ENCODE measurements at places on chromosomes 1 and 21. TPM values are rescaled to one million over a fixed set of nuclear protein-coding genes. Genes with fewer than 3 reads are reported as not detected.

SON gene
- total RNA-seq: 98.8 TPM

TRAPPC3 gene
- total RNA-seq: 89.2 TPM

TNNI3K gene
- not detected for total RNA-seq

CDCA8 gene
- 44.5 TPM for total RNA-seq

OR2T35 gene
- not detected for total RNA-seq

OR2AK2 gene
- not detected for total RNA-seq

SH2D1B gene
- total RNA-seq: 0.23 TPM

CHI3L1 gene
- 0.24 TPM for total RNA-seq

A3GALT2 gene
- total RNA-seq: not detected

MROH9 gene
- not detected for total RNA-seq

LRRC53 gene
- not detected for total RNA-seq

PTGER3 gene
- not detected for total RNA-seq

SPOCD1 gene
- 4.4 TPM for total RNA-seq

NSL1 gene
- 28.5 TPM for total RNA-seq
